ENCODE measurements at places on chromosomes 7 and 10.

GRCh38 chr7:156966387-156966786 is 16.9 kb downstream of the NOM1 start:
- no peak for DNase-seq

- DNase-seq, result no peak
These were observed 734 bp downstream of the CHST3 start for GRCh38 chr10:71964743-71965515.

DNA sequence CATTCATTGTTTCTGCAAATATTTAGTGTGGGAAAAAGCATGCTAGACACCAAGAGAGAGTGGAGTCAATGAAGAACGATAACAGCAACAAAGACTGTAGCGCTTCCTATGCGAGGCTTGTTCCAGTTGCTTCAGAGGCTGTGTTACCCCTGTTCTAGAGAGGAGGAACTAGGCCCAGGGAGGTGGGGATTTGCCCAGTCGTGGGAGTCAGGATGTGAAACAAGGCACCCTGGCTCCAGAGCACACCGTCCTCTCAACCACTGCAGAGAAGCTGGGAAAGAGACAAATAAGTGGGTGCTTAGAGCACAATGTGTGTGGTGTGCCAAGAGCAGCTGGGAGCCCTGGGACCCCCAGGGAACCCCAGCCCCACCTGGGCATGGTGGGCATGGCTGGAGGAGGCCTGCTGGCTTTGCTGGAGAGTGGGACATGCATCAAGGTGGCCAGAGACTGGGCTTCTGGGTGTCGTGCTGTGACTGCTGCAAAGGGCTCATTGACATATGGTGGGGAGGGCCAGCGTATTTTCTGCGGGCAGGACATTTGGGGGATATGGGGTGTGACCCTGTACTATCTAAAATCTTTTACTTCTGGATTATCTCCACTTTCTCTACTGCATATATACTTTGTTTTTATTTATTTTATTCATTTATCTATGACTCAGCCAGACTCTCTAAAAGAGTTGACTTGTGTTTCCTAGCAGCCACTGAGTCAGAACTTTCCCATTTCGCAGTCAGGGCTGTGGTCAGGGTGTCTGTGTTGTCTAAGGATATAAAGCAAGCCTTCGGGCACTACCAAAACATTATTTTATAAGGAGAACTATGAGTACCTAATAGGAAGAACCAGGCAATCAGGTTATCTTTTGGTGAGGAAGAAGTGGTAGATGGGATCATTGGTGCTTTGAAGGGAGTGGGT is 95.4 kb downstream of the TCF7L2 start:
- DNase-seq, result no peak

DNA sequence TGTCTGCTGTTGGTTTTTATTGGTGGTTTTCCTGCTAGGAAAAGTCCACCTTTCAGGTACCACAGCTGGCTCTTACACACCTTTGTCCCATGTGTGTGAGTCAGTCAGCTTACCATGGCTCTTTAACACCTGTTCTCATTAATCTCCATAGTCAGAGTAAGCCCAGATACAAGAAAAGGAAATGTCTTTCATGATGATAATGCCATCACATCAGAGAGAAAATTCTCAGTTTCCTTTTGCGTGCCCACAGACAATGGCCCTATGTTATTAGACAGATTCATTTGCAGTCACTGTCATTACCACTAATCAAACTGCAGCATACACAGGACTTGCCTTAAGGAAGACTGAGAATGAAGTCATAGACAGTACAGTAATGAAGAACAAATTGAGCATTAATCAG is 1583.6 kb upstream of the LRRTM3 start:
- no peak for DNase-seq

DNA sequence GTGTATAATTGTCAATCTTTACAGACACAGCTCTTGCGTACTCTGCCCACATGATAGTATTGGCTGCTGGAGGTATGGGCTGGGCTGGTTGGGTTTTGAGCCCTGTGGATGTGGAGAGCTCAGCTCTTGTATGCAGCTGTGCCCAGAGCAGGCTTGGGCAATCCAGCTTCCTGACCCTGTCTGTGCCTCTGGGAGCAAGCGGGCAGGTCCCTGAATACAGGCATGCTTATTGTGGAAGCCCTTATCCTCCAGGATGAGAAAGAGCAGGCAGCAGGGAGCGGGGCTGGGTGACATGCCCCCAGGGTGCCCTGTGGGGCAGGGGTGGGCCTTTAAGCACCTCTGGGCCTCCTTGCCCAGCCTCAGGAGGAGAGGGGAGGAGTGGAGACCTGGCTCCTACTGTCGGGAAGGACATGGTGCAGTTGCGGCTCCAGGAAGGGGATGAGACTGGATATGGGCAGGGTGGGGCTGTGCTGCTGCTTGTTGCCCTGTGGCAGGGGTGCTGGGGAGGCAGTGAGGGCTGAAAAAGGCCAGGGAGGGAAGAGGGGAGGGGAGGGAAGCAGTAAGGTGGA is 32.7 kb upstream of the SH2D4B start:
- no peak for DNase-seq

GRCh38 chr10:78214955-78215354 is 181.3 kb downstream of the RPS24 start:
- DNase-seq, result no peak

DNA sequence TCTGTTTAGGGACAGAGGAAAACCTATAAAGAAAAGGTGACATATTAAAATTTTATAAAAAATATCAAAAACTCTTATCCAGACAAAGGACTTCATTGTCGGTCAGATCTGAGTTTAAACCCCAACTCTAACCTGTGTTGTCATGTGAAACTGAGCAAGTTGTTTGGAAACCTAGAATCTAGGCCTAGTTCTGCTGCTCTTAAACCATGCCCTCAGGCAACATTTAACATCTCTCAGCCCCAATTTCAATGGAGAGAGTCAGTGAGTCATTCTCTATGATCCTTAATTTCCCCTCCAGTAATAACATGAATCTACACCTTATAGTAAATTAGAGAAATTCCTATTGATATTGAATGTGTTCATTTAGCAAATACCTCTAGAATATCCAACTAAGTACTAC is 192.3 kb downstream of the IMMP2L start:
- no peak for DNase-seq

DNA sequence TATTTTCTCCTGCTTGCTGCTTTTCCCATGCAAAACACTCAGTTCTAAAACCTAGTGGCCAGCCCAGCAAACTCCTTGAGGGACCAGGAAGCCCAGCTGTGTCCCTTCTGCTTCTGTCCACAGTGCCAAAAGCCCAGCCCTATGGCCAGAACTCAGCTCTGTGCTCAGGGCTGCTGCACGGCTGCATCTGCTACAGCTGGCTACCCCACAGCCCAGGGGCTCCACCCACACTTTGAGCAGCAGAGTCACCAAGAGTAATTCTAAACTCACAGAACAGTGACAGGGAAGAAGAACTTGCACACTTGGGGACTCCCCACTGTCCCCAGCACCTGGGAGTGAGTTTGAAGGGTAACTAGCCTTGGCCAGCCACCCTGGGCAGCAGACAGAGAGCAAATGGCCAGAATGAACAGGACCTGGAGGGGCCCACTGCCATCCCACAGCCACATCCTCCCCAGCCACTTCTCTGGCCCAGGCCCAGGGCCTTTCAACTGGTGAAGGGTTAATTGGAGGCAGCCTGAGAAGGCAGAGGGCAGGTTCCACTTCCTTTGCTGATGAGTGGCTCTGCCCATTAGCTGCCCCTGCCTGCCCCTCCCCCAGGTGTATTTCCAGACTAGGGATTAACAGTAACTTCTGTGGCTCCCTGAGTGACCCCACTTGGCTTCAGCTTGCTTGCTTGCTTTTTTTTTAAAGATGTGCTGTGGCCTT is 28.1 kb upstream of the TRIM8 start:
- no peak for DNase-seq

DNA sequence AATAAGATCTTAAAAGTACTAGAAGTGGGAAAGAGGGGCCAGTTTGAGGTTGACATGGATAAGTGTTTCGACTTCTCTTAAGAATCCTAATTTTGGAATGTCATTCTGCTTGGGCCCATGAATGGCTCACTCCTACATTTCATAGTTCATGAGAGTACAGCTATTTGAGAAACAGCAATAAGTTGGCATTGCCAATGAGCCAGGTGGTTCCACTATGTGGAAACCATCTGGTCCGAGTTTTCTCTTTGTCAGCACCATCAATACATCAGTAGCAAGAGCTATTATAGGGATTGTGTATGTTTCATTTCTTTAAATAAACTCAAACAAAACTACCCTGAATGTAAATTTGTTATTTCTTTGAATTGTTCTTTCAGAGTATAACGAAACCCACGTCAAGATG is 78.1 kb upstream of the NEBL start:
- DNase-seq, result no peak

DNA sequence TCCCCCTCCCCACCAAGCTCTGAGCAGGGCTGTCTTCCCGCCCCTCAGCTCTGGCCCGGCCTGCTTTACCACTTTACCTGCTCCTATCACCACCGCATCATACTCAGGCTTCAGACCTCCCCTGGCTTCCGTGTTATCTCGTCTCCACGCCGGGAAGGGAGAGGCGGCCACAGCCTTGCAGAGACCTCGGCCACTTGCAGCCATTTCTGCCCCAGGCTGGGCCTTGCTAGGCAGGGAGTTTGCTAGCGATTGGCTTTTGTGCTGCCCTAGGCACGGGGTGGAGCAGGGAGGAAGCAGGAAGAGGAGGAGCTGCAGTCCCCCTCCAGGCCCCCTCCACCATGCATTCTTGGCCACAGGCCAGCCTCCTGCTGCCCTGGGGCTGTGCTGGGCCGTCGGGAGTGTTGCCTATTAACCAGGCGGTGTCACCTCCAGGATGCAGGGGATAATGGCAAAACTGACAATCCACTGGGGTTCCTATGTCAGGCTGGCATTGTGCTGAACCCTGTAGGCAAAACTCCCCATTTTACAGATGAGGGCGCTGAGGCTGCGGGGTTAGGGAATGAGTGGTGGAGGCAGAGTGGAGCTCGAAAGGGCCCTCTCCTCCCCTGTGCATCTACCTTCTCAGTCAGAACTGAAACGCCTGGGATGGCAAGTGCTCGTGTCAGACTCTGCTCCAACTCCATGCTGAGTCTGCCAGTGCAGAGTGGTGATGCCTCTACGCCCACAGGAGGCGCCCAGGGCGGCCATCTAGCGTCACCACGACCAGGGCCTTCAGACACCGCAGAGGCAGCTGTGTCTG is at the start of gene PYROXD2:
TSS of gene PYROXD2 (minus strand) at position 251 of the 799 bp plus-strand sequence. CDS start at position 204, 47 bp downstream.
- DNase-seq, result peak; percentile 60

All from naive thymus-derived CD8-positive, alpha-beta T cell (primary cell).